Stimulated activated CD4-positive, alpha-beta T cell treated with anti-CD3 and anti-CD28 coated beads, Interleukin-15, amount 100 ng/mL, for 24 hours (primary cell): ENCODE measurements at places on chromosomes 4 and X.

- DNase-seq = no peak
Measured at GRCh38 chr4:24858550-24858949, 54.3 kb downstream of the CCDC149 start.

GRCh38 chr4:102586644-102587021, 85.5 kb downstream of the NFKB1 start:
- peak; percentile 54 for DNase-seq

- DNase-seq = no peak
Measured at GRCh38 chrX:84221181-84221580, 33.2 kb upstream of the RPS6KA6 start.

- no peak for DNase-seq
Measured at GRCh38 chr4:159051245-159052071, 51.4 kb upstream of the RAPGEF2 start.

DNA sequence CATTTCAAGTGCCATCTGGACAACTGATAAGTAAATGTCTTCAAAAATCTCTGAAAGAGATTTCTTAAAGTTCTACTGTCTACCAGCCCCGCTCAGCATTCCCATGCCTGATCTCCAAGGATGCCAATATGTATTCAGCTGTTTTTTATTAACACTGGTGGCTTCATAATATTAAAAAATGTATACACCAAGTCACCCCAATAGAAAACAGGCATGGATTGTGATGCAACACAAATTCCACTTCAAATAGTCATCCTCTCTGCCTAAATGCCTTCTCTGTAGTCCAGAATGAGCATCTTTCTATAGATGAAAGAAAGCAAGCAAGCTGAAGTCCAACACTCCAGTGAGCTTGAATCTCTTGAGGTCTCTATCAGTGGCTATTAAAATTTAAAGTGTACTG, 152.2 kb upstream of the PPARGC1A start:
- no peak for DNase-seq

DNA sequence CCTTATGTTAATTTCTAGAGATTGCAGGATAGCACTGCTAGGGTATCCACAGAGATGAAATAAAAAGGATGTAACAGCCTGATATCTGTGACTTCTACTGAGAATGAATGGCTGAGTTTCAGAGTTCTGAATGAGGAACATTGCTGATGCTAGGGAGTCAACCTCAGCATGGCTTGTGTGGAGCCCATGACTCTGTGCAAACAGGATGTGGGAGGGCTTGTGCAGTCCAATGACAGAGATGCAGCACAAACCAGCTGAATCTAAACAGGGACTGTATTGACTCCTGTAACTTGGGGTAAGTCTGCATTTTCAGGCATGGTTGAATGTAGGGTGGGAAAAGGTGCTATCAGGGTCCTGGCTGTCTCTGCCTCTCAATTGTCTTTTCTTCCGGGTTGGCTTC, 5.3 kb upstream of the RASL11B start:
- DNase-seq = no peak

DNA sequence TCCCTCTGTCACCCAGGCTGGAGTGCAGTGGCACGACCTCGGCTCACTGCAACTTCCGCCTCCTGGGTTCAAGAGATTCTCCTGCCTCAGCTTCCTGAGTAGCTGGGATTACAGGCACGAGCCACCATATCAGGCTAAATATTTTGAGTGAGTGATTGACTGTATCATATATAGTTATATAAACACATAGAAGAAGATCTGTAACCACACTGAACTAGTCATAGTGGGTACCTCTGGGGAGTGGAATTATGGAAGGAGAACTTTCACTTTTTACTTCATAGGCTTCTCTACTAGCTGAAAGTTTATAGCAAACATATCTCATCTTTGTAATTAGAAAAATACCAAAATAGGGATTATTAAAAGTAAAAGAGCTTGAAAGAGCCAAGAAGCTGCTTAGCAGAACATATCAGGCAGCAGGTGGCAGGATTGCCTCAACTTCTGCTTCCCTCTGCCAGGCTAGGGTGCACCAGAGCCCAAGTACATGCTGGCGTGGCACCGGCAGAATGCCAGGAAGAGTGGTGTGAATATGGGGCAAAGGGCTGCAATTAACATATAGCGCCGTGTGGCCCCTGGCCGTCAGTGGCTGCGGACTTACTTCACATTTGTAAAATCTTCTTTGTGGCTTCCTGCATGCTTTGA, 39.5 kb upstream of the CD40LG start:
- peak; percentile 65 for DNase-seq

GRCh38 chrX:24343719-24344118, 16.7 kb upstream of the SUPT20HL1 start:
- no peak for DNase-seq

DNA sequence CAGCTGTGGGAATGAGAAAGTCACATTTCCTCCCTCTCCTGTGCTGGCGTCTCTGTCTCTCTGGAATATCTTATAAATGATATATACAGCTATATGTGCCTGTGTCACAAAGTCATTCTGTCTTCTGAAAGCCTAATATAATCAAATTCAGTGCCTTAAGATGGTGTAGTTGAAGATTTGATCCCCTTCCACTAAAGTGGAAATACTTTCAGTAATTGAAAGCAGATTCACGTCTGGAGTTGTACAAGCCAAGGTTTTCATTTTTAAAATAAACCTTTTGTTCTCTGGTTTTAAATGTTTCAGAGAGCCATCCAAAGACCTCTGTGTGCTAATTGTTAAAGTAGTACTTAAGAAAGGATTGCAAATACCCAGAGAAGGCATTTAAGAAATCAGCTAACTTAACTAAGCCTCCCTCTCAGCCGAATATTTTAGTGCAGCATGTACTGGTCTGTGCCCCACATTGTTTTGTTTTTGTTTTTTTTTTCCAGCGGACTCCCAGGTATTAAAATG, 206.8 kb downstream of the TENM3 start:
- DNase-seq = no peak

DNA sequence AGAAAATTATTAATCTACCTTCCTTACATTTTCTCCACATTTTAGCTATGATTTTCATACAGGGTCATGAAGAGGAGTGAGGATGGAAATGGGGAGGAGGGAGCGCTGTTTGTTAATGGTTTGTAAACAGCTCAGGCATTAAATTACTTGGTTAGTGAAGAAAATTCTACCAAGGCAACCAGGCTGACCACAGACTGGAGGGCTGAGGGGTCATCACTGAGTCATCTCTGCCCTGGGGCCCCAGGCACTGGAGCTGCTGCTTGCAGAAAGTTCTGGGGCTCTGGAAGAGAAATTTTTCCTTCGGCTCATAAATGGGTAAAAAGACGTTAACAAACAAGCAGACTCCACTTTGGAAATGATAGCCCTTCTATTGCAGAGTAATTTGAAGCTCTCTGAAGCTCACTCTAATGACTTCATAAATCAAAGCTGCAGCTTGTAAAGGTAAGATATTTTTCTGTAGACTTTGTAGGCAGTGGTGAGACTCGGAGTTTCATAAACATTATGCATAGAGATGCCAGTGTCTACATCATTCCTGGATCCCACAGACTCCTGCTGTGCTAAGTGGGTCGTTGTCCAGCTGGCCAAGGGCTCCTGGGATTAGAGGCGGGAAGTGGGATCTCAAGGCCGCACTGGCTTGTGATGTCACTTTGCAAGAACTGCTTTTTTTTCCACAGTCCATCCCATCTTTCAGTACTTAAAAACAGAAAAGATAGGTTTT, 159.6 kb downstream of the PTTG2 start:
- DNase-seq = no peak

DNA sequence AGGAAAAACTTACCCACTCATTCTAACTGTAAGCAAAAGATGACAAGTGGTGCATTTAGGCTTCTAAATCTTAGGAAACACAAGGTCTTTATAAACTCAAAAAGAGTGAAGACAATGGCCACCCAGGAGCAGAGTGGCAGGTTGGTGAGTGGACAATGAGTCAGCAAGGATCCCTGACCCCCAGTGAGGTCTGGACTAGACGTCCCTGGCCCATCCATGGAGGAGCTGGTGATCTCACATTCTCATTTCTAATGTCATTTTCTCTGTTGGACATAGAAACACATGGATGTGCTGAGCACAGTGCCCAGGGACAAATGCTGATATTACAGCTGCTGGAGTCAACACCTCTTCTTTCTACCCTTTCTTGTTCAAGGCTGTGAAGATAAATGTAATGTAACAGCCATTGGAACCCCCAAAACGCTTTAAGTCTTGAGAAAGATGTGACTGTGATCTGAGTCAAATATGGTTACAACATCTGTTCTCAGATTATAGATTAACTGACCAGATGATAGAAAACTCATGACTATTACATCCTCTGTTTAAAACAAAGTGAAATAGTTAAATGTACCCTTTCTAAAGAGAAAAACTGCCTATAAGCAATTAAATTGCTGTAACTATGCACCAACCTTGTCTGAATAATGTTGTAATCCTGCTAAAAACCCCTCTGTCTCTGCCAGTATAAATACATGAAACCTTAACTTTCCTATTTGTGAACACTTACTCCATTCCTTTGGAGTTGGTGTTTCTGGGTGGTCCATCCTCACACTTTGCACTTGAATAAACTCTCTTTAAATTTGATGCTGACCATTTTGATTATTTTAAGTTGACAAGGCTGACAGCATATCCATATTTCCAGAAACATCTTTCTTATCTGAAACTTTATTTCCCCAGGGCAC, 92.7 kb downstream of the USP46 start:
- no peak for DNase-seq

- no peak for DNase-seq
Measured at GRCh38 chr4:114562176-114562904, 36.3 kb upstream of the UGT8 start.

DNA sequence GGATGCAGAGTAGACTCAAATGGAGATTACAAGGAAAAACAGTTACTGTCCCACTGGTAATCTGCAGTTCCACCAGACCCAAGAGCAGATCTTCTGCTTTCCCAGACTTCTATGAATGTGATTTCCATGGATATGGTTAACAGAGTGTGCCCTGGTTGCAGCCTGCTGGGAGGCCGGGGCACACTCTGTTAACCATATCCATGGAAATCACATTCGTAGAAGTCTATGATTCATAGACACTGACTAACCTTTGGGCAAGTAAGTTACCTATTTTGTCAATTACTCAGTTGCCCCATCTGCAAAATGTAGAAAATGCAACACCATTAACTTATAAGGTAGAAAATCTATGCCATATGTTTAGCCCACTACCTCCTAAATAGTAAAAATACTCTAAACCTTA, 443.1 kb upstream of the PITX2 start:
- DNase-seq = no peak

DNA sequence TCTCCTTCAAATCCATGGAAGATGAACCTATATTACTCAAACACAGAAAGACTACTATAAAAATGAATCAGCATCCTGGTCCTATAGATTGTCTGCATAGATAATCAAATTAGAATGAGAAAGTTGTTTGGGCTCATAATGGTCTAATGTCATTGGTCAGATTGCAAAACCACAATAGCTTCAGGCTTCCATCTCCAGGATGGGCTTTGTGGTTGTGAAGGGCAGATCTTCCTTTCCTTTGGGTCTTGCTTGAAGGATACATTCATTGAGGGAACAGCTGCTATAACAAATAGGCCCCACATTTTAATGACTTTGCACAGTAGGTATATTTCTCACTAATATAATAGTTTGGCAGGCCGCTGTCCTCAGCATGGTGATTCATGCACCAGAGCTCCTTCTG, 94.3 kb downstream of the REPS2 start:
- DNase-seq = no peak

DNA sequence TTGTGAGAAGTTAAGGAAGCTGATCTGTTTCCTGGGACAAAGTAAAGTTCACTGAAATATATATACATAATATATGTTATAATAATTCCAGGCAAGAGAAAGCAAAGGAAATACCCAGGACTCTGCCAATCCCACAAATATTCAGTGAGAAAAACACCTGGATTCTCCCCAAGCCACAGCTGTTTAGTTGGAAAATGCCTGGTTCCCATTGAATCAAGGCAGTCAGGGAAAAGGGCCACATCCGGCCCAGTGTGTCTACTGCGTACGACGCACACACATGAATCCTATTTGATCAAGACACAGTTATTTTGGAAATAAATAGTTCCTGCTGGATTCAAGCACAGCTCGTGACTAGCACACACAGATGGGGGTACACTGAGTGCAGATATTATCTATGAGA, 6.3 kb upstream of the DCHS2 start:
- DNase-seq = no peak

- no peak for DNase-seq
Measured at GRCh38 chrX:133670383-133670782, 255.1 kb upstream of the GPC4 start.
